CD14-positive monocyte (primary cell): ENCODE measurements at places on chromosomes 2 and 18. TPM values are rescaled to one million over a fixed set of nuclear protein-coding genes. Genes with fewer than 3 reads are reported as not detected.

Gene LINC00305
- polyA plus RNA-seq, result not detected in 2 replicates

Gene RAX
- polyA plus RNA-seq, result not detected

Gene IL18R1
- polyA plus RNA-seq, result 0.03 and 0.08 TPM in 2 replicates

Gene SLC1A4
- 2.0 and 3.2 TPM in 2 replicates for polyA plus RNA-seq

Gene ASXL2
- 13.4 TPM for polyA plus RNA-seq

Gene KCNG2
- not detected for polyA plus RNA-seq

Gene IL1R2
- polyA plus RNA-seq, result 12.0 TPM
